ENCODE measurements at places on chromosomes 3 and 15.

DNA sequence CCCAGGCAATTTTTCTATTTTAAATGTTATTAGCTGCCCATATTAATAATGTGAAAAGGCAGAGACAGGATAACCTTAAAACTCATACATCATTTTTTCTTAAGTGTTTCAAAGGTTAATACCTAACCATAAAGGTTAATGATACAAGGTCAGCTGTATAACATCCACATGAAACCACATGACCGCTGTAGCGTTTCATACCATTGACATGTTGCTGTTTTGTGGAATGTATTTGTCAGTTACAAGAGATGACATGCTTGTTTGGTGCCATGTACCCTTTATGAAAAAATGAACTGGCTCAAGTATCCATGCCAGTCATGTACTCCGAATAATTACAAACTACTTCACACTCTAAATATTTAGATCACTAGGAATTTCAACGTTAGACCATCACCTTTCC is 207.4 kb downstream of the FMN1 start:
- no peak for DNase-seq

DNA sequence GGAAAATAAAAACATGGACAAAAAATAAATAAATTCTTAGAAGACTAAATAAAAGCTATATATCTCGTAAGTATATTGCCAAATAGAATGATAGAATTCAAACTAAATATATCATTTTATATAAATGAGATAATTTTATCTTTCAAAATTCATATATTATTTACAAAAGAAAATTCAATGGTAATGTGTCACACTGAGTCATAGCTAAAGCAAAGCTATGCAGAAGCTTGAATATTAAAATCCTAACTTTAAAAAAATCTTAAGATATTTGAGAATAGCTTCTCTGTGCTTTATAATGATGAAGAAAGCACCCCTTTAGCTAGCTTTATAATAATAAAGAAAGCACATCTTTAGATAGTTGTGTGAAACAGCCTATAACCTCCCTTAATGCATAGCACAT is 1010.8 kb downstream of the OTOL1 start:
- no peak for DNase-seq

GRCh38 chr15:88615303-88616107 is 5.6 kb upstream of the AEN start:
- DNase-seq = no peak

- no peak for DNase-seq
Observed at GRCh38 chr15:93126599-93126998, 37.6 kb upstream of the RGMA start.

GRCh38 chr3:194929578-194929960 is 243.9 kb downstream of the FAM43A start:
- DNase-seq = no peak

DNA sequence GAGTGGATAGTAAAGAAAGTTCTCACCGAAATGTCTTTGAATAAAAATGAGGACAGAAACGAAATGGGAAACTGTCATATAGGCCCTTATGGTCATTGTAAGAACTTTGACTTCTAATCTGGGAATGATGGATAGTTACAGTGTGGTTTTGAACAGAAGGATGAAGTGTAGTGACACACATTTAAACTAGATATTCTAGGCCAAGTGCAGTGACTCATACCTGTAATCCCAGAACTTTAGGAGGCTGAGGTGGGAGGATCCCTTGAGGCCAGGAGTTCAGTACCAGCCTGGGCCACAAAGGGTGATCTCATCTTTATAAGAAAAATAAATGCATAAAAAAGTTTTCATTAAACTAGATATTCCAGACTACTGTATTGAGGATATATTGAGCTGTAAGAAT is 452.8 kb downstream of the ROBO1 start:
- no peak for DNase-seq
